Kidney tubule cell (primary cell): ENCODE measurements at places on chromosomes 11 and 22.

GRCh38 chr11:102192349-102193066 lies 82.3 kb downstream of the YAP1 start:
- no peak for DNase-seq

GRCh38 chr11:124519850-124520549 lies 23.5 kb downstream of the OR8B12 start:
- DNase-seq, result no peak

DNA sequence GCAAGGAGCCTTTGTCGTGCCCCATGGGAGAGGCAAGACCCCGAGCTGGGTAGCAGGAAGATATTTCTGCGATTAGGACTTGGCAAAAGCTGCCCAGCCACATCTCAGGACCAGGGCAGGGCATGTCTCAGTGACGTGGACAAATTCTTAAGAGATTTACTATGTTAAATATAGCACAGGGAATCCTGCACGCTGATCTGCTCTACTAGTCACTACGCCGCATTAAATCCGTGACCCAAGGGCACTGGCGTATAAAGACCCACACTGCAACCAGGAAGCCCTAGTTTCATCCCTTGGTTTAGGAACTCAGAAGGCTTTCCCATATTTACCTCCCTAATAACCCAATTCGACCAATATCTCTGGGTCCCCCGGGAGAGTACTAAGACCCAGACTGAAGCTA lies 35.1 kb downstream of the AP1B1 start:
- no peak for DNase-seq

GRCh38 chr11:33064033-33064825 lies 24.9 kb downstream of the TCP11L1 start:
- no peak for DNase-seq

DNA sequence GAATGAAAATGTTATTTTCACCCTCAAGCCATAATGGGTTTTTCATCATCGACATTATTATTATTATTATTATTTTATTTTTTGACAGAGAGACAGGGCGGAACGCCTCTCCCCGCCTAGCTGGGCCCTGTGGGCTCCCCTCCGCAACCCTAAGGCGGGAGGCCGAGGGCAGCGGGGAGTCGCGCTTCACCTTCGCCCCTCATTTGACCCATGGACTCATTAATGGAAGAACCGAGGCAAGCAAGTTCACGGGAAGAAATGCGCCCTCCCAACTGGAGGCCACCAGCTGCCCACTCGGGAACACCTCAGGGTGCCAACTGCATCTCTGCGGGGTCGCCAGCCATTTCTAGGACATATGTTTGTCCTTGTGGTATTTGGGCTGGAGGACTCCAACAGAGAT lies 115.3 kb upstream of the KIRREL3 start:
- DNase-seq, result no peak

DNA sequence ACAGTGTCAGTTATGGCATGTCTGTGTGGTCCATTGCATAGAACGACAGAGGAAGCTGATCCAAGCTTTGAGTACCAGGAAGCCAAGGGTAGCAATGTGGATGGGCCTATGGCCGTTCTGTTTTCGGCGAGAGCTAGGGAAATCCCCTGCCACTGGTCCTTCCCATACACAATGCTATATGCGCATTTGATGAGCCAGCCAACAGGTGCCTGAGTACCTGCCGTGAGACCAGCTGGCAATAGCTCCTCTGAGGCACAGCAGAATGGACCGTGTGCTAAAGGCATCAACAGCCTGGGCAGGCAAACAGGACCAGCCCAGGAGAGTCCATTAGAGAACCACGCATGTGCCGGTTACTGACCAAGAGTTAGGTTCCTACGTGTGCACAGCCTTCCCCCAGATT lies 753.0 kb downstream of the NTM start:
- DNase-seq, result no peak

GRCh38 chr11:15826826-15827225 lies 529.5 kb downstream of the SOX6 start:
- peak; percentile 32 for DNase-seq

GRCh38 chr11:130094614-130095013 lies 24.9 kb downstream of the APLP2 start:
- no peak for DNase-seq

- DNase-seq, result peak; percentile 82
These were observed 4.5 kb upstream of the NOL12 start for GRCh38 chr22:37681556-37682049.

- no peak for DNase-seq
These were observed 58.9 kb downstream of the CLPB start for GRCh38 chr11:72375241-72375960.

GRCh38 chr22:44592126-44592823 lies 94.2 kb upstream of the RTL6 start:
- DNase-seq, result no peak
